ENCODE measurements at places on chromosomes 16 and 17.

DNA sequence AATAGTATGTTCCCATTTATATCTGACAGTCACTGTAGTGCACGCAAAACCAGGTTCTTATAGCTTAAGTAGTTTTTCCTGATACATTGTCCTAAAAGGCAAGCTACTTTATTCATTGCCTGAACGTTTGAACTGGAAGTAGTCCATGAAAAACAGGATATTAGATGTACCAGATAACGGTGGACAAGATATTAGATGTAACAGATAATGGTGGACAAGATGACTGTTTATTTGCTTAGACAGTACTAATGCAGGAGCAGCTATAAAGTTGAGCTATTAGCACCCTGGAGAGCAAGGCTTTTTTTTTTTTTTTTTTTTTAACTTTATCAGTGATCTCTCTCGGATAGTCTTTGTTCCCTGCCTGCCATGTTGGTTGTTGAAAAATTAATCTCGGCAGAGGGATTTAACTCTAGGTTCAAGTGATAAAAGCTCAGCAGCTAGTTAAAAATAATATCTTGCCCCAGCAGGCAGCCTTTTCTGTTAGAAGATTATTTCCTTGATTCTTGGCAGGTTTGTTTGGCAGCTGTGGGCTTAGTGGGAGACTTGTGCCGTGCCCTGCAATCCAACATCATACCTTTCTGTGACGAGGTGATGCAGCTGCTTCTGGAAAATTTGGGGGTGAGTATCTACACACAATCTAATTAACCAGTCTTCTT is 17.3 kb upstream of the TBKBP1 start:
- DNase-seq = no peak

DNA sequence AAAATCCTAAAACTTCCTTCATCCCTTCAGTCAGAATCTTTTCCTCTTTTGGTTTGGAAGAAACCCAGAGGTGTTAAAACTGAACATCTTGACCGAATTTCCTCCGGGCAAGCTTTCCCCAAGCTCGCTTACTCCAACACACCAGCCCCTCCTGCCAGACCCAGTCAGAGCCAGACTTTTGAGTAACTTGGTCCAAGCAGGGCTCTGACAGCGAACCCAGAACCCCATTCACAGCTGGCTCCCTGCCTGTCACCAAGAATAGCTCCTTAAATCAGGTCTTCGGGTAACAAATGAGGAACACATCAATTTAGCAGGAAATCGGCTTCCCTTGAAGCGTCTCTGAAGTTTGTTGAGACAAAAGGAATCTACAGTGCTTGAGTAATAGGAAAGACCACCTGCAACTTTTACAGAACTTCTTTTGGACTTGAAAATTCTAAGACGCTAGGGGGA is 27.3 kb downstream of the GAS7 start:
- DNase-seq = peak; percentile 80

- DNase-seq = no peak
Measured at GRCh38 chr16:68000450-68000849, 1.2 kb upstream of the DPEP2 start.

- DNase-seq = no peak
Measured at GRCh38 chr17:51710634-51710979, 447.9 kb downstream of the CA10 start.

- DNase-seq = peak; percentile 48
Measured at GRCh38 chr17:13476720-13477119, 125.0 kb downstream of the HS3ST3A1 start.

GRCh38 chr17:40301315-40301714 is 7.7 kb upstream of the RARA start:
- no peak for DNase-seq

GRCh38 chr16:86191663-86192062 is 292.7 kb downstream of the IRF8 start:
- no peak for DNase-seq

- DNase-seq = no peak
Measured at GRCh38 chr17:46836500-46836899, 14.9 kb upstream of the WNT9B start.

GRCh38 chr16:76956394-76956793 is 234.6 kb upstream of the MON1B start:
- DNase-seq = no peak

DNA sequence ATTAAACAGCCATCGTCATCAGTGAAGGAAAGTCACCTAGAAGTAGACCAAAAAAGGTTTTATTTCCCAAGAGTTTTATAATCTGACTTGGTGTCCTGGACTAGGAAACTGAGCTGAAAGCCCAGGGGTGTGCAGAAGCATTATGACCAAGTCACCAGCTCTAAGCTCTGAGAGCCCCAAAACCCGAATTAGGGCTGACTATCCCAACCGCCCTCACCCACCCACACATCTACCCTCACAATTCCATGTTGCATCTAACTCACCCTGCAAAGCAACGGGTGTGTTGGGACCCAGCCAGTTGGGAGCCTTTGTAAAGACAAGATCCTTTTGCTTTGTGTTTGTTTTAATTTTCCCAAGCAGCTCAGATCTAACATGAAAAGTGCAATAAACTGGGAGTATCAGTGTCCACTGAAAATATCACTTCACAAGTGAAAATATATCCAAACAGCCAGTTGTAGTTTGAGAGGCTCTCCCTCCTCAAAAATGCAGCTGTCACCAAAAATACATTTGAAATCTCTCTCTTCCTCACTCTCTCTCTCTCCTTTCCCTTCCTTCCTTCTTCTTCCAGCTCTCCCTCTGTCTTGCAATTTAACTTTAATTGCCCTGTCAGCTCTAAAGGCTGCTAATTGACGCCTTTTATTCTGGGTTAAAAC is 16.2 kb upstream of the NOG start:
- DNase-seq = no peak

DNA sequence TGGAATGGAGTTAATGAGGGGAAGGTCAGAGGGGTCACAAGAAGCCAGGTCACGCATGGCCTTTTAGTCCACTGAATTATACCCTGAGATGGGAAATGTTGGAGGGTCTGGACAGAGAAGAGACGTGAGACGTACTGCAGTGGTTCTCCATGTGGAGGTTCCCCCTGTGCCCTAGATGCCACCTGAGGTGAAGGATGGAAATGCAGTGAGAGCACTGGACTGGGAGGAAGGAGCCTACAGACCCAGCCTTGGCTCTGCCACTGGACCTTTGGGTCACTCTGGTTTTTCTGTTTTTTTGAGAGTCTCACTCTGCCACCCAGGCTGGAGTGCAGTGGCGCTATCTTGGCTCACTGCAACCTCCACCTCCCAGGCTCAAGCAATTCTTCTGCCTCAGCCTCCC is 1.8 kb upstream of the PLSCR3 start:
- DNase-seq = no peak
